ENCODE measurements at places on chromosomes 2 and 18.

DNA sequence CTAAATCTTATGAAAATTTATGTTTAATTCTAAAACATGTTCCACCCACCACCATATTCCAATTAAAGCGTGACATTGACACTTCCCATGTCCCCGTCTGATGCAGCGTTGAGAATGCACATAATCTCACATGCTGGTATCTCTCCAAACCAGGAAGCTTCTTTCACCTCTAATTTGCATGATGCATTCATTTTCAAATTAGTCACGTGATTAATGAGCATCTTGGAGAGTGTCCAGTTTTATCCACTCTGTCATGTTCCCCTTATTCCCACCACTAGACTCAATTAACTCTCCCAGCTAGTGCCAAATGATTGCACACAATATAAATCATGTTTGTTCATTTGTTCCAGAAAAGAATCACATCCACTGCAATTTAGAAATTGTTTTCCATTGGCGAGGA, 105.8 kb downstream of the RIT2 start:
- no peak for DNase-seq

- no peak for DNase-seq
Measured at GRCh38 chr2:106339132-106339531, 129.1 kb downstream of the RGPD3 start.

DNA sequence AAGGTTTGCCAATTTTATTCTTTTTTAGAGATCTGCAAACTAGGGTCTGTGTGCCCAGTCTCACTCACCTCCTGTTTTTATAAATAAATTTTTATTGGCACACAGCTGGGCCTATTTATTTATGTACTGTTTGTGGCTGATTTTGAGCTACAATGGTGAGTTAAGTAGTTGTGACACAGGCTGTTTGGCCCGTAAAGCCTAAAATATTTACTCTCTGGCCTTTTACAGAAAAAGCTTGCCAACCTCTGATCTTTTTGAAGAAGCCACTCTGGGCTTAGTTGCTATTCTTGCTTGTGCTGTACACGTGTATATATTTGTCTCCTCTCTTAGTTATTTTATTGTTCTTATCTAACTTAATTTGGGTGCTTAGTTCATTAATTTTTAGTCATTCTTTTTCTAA, 14.5 kb downstream of the NAB1 start:
- DNase-seq: no peak

DNA sequence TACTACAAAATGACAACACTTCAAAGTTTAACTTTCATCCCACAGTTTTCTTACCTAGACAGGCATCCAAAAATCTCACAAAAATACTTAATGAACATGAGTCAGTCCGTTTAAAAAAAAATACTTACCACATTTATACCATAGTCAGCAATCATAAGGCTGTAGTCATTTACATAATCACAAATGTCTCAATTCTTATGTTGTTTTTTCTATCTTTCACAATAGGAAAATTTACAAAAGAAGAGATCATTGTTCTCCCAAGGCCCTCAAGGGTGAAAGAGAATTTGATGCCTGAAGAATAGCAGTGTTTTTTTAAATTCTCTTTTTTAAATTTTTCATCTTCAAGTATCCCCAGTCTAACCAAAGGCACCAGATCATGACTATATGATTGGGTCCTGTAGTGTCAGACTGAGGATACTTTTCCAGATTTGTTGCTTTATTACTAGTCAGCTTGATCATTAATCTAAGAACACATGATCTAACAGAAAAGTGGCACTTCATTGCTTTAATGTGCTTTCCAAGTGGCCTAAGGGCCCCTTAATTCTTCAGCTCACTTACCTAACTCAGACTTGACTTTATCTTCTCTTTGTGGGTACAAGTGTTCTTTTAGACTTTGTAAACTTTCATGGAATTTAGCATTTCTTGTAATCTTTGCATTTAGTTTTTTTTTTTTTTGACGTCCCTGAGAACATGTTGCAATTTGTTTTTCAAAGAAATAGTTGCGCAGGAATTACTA, 4.7 kb downstream of the SCYGR5 start:
- DNase-seq: no peak

DNA sequence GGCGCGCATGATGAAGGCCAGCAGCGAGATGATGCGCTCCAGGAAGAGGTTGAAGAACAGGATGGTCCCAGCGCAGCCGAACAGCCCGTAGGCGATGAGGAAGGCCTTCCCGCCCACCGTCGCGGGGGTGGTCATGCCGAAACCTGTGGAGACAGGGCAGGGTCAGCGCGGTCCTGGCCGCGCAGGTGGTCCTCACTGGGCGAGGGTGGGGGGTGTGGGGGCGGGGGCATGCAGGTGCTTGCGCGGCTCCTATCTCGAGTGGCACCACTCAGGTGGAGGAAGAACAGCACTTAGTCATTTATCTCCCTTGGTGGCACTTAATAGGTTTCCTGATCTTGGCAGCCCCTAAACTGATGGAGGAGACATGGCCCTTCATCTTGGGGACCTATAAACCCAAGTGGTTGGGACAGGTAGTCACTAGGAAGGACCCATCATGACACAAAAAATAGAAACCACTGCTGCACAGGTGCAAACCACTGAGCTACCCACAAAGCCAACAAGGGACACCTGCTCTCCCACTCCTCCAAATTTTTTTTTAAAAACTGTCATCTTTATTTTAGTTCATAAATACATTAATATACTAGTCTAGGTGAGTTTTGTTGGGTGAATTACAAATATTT, 118.8 kb downstream of the MSH2 start:
- no peak for DNase-seq

DNA sequence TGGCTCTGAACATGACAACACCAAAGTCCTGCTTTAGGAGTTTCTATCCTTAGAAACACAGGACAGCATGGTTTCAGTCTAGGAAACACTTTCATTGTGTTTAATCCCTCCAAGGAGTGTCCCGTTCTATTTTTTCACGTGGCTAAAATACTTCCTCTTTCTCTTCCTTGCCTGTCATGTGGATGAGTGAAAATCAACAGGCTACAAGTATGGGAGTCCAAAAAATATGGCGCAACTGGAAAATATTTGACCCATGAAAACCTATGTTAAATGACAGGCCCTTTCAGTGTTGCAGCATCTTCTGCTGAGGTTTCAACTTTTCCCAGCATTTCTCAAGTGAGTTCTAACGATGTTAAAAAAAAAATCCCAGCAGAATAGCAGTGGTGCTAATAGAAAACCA, 146.3 kb downstream of the LAMA3 start:
- DNase-seq: no peak

GRCh38 chr2:86062043-86062442, 43.6 kb downstream of the POLR1A start:
- DNase-seq: no peak

GRCh38 chr18:9069601-9070000, 32.9 kb upstream of the NDUFV2 start:
- no peak for DNase-seq

GRCh38 chr18:42011053-42011452, 56.0 kb downstream of the PIK3C3 start:
- no peak for DNase-seq

DNA sequence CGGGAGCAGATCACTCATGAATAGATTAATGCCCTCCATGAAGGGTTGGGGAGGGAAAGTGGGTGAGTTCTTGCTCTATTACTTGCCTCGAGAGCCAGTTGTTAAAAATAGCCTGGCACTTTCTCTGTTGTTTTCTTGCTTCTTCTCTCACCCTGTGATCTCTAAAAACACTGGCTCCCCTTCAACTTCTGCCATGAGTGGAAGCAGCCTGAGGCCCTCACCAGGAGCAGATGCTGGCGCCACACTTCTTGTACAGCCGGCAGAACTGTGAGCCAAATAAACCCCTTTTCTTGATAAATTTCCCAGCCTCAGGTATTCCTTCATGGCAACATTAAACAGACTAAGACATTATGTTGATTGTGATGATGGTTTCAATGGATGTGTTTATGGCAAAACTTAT, 307.0 kb downstream of the PIEZO2 start:
- no peak for DNase-seq

GRCh38 chr2:217698691-217699090, 304.1 kb downstream of the TNS1 start:
- DNase-seq: no peak

DNA sequence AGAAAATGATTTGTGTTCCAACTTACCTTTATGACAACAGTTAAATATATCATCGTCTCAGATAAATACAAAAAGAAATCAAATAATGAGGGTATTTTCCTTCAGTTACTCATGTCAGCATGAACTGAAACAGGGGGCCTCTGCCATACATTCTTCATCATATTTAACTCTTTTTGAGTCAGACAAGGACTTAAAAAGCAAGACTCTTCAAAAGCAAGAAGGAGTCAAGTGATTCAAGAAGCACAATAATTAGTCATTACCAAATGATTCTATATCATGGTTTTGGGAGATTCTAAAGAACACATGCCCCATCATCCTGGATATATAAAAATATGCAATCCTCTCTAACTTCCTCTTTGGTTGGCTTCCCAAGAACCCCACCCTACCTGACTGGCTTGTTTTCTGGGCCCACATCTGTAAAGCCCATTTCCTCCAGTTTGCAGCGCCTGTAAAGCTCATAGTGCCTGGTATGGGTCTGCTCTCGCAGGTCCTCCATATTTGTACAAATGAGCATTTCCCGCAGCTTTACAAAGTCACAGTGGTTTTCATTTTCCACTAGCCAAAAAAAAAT, 49.7 kb downstream of the SEPTIN10 start:
- no peak for DNase-seq

DNA sequence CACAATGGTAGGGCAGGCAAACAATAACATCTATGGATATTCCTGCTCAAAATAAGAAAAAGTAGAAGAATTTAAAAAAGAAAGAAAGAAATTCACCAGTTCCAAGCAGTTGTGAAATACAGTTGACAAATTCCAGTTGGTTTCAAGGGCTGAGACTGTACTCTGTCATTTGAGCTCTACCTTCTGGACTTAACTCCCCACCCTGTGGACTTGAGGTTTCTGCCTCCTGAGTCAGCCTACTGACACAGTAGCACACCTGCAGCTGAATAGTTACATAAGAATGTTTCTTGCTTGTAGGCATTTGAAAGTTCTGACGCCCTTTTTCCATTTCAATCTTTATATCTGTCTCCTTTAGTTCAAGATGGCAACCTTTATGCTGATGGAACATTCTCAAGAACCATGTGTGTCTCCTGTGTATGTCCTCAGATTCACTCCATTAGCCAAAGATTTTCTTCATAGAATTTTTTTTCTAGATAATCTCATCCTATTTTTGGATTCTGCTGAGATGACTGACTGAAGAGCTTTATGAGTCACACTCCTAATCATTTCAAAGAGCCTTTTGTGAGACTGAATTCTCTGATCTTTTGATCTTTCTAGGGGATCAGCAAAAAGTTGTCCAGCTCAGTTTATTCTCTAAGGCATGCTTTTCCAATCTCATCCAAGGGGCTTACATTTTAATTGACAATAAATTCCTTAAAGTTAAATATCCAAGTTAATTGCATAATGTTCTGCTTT, 19.1 kb downstream of the NETO1 start:
- DNase-seq: no peak

DNA sequence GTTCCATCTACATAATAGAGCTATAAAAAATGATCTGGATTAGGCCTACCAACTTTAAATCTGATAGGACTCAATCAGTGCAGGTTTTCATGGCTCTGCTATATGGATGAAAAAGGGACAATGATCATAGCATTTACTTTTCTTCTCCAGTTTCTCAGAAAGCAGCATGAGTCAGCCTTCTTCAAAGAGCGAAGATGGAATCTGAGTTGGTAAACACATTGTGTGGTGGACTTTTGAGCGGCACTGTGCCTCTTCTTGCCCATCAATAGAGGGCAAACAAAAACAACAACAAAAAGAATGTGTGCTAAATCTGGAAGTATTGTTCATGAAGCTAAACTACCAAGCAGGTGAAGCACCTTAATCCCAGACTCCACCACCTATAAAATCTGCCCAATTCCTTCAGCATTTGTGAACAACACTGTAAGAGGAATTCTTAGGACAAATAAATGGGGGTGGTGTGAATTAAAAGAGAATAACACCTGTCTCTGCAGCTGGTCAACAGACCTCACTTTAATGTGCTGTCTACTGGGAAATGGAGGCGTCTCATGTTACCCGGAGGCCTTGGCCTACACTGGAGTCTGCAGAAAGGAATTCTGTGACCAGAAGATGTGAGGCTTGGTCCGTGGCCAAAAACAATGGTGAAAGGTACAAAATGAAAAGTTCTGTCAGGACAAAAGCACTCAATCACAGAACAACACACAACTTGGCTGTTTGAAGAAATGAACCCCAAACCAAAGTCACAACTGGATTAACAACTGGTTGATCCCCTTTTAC, 609.0 kb downstream of the IRS1 start:
- DNase-seq: no peak

DNA sequence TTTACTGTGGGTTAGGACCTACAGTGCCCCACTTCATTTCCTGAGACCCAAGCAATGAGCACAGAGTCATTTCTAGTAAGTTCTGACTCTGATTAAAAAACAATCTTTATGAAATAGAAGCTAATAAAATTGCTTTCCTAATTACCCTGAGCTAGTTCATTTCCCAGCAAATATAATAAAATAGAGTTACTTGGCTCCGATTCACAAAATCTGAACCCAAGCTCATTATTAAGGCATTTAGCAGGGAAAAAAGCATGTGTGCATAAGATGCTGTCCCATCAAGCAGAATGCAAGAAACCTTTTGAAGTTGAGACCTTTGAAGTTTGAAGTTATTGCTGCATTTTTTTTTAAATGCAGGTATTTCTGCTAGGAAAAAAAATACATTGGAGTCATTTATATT, 629.1 kb downstream of the BCL11A start:
- no peak for DNase-seq

DNA sequence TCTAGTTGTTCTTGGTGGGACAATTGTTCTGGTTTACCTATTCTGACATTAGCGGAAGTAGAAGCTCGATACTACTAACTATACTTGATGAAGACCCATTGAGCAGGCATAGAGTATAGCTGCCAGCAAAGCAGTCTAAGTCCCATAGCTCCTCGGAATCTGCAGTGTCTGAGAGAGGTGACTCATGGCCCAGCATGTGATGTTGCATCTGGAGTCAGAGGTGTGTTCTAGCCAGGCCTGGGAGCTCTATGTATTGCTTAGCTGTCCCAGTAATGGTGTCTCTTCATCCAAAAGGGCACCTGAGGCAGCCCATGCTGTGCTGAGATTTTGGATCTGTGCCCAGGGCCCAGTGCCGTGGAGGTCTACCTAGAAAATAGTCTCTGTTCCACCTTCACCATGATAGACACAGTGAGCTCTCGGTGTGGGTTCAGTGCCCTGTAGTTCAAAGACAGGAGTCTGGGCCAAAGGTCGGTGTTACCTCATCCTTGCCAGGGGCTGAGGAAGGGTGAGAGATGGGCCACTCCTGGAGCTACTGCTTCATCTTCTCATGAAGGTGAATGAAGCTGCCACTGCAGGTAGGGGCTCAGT, 47.3 kb downstream of the MEX3C start:
- DNase-seq: no peak

GRCh38 chr2:229409751-229410181, 138.7 kb upstream of the PID1 start:
- DNase-seq: no peak

- DNase-seq: no peak
Measured at GRCh38 chr2:195633974-195634373, 23.1 kb upstream of the SLC39A10 start.
